ENCODE measurements at places on chromosomes 5 and 9. TPM values are rescaled to one million over a fixed set of nuclear protein-coding genes. Genes with fewer than 3 reads are reported as not detected.

Gene SSBP2
- 112 TPM for polyA plus RNA-seq

Gene NEURL1B
- not detected for polyA plus RNA-seq

DNA sequence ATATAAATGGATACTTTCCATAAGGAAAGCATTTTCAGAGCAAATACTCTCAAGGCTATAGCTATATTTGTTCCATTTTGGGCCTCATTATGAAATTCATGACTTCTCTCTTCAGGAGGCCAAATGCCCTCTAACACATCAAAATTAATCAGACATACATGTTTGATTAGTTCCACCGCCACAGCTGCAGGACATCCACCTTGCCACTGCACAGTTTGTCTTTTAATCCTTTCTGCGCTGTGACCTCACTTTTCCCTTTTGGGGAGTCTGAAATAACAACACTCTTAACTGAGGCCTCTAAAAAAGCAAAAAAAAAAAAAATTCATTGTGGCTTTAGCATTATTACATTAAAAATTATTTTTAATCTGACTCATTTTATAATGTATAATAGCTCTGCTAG is 279.1 kb upstream of the CDH12 start:
- no peak for DNase-seq

- no peak for DNase-seq
Measured at GRCh38 chr9:16611983-16612382, 258.5 kb downstream of the BNC2 start.

GRCh38 chr5:148828511-148829247 is 2.3 kb downstream of the ADRB2 start:
- no peak for DNase-seq

DNA sequence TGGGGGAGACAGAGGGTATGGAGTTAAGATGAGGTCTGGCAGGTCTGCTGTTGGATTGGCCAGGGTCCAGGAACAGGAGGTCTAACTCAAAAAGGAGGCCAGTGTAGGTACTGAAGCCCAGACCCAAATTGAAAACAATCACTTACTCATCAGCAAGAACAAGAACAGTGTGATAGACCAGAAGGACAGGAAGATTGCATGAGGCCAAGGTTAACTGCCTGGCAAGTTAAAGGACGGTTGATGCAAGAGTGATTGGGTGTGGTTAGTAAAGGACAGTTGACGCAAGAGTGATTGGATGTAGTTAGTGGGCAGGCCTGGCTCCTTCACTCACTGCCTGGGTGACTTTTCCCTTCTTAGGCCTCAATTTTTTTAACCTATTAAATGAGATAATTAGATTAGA is 132.6 kb downstream of the PDZD2 start:
- no peak for DNase-seq

- DNase-seq = no peak
Measured at GRCh38 chr9:89400403-89401116, 82.3 kb downstream of the SECISBP2 start.

GRCh38 chr9:130770679-130771442 is 64.2 kb upstream of the ABL1 start:
- no peak for DNase-seq

Measured in GM12878 (cell line).